ENCODE measurements at places on chromosomes 2 and 18.

GRCh38 chr2:192247456-192247855 lies 52.7 kb upstream of the TMEFF2 start:
- no peak for DNase-seq

DNA sequence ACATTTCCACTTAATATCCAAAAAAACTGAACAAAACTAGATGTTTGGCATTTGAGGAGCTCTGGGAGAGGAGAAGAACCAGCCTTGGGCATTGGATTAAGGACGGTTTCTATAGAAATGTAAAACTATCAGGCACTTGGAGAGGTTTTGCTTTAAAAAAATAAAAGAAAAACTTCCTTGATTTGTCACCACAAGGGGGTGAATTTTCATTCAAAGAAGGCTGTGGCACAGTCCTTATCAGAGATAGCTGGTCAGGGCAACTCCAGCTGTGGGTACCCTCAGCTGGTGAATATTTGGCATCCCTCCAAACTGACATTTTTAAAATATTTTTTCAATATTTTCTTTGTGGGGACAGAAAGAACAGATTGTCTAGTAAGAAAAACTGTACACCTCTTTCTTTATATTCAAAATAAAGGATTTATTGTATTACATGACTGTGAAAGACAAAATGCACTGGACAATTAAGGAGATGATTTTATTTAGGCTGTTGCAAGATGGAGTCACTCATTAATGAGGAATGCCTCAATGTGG lies 46.1 kb upstream of the TBC1D8 start:
- no peak for DNase-seq

DNA sequence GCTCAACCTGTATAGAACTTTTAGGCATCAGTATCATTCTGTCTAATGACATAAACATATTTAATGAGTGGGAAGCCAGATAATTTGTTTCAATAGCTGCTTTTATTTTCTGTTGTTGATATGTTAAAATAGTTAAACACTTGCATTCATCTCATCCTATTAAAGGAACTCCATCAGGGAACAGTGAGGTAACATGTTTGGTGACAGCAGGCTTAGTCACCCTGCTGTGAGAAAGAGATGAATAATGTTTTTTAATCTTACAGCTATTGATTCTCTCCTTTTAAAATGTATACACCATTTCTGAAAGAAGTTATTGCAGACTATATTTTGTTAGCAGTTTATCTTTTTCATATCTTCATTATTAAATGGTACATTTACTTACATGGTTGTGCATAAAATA lies 123.3 kb upstream of the CWC22 start:
- no peak for DNase-seq

DNA sequence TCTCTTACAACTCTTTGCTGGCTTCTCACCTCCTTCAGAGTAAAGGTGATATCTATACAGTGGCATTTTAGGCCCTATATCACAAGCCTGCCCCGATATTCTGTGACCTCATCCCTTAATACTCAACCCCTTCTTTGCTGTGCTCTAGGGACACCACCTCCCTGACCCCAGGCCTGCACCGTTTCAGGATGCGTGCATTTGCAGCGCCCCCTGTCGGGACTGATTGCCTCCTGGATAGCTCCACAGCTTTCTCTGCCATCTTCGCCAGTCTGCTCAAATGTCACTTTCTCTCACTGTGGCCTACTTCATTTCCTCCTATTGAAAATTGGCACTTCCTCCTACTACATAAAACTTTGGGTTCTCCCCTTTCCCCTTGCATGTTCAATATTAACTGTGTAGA lies 289.6 kb downstream of the SOCS6 start:
- peak; percentile 78 for DNase-seq

GRCh38 chr18:24027156-24027827 lies 12.7 kb downstream of the TTC39C start:
- DNase-seq, result no peak

- DNase-seq, result no peak
Measured at GRCh38 chr2:236826606-236827156, 257.1 kb downstream of the ACKR3 start.

GRCh38 chr18:33583901-33584300 lies 5.9 kb downstream of the ASXL3 start:
- no peak for DNase-seq

- DNase-seq, result no peak
Measured at GRCh38 chr2:47503481-47504070, 100.6 kb downstream of the MSH2 start.
